ENCODE measurements at places on chromosomes 1 and 21.

DNA sequence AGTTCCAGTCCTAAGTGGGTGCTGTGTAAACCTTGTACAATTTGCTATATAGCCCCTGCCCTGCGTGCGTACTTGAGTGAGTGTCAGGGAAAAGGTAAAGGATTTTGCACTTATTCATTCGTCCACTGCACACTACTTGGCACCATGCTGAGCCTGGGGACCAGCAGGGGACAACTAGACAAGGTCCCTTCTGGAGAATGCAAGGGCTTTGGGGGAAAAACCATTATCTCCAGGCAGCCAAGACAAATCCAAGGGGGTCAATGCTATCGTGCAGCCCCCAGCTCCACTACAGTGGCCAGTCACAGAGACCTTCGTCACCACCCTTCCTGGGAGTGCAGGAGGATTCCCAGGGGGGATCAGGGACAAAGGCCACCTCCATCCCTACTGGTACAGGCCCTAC lies 39.7 kb downstream of the MATN1 start:
- no peak for DNase-seq

DNA sequence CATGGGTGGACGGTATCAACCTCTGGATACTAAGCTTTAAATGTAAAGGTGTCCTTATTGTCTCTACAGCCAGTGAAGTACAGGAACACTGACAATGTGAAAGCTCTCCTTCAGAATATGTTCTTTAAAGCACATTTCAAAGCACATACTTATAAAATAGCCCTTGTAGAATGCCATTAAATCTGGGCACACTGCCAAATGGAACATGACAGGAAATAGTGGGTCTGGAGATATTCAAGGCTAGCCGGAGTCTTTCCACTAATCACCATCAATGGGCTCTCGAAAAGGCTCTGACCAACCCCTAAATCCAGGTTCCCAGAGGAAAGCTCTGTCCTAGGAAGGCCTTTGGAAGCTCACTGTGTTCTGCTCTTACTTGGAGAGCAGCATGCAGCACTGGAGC lies 46.6 kb downstream of the PLD5 start:
- no peak for DNase-seq

DNA sequence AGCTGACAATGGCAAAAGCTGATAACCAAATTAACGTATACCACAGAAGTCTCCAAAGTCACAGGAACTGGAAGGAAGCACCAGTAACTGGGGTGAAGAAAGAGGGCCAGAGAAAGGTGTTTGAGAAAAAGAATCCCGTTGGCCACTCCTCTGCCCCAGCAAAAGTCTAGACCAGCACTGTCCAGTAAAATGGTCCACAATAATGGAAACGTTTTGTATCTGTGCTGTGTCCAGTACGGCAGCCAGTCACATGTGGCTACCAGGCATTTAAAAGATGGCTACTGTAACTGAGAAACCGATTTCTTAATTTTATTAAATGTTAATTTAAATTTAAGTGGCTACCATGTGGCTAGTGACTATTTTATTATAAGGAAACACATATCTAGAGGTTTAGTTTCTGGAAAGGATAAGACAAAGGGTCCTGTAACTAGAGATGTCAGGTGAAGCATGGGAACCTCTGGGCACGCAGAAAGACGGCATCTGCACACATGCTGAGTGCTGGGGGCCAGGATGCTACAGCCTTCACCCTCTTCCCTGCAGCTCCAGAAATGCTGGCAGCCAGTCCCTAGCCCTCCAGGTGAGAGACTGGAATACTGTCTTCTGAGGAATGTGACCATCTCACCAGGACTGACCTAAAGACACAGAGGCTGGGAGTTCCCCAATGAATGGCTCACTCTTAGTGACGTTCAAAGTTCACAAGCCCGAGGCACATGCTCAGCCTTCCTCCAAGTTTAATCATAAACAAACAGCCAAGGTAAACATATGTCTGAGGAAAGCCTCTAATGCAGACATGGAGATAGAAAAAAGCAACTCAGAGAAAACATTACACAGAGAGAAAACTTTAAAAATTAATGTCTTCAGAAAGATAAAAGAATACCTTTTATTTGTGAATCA lies 50.7 kb downstream of the JAK1 start:
- peak; percentile 37 for DNase-seq

DNA sequence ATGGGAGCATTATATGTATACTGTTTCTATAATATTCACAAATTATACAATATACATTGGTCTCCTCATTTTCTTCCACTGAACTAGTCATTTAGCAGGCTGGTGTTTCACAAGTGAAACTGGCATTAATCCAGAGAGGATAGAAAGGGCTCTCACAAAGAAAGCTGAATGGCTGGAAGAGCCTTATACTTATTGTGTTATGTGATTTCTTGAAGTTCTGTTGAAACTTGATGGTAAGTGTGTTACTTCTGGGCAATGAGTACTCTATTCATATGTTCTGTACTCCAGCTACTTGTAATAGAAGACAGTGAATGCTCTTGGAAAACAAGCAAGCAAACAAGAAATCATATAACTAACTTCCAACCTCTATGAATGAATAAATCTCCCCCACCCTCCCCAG lies 14.9 kb downstream of the STX12 start:
- DNase-seq = no peak
